A549 treated with Hydrocortisone at 1 μM for 4 hours (cell line): ENCODE measurements at places on chromosomes 11 and 22. TPM values are rescaled to one million over a fixed set of nuclear protein-coding genes. Genes with fewer than 3 reads are reported as not detected.

The MUC6 gene
- not detected in 5 replicates for total RNA-seq

The C22orf42 gene
- total RNA-seq, result not detected in 5 replicates

The NCF4 gene
- total RNA-seq, result 0.08 to 0.16 TPM (median 0.08 TPM) in 3 of 5 replicates, not detected in the others

The TLCD5 gene
- 5.3 to 8.1 TPM (median 7.3 TPM) in 5 replicates for total RNA-seq

The KBTBD3 gene
- 0.74 to 1.6 TPM (median 1.4 TPM) in 5 replicates for total RNA-seq
